KG1 (cell line): ENCODE measurements at places on chromosomes 3 and 15.

- DNase-seq, result no peak
These were observed 82.1 kb downstream of the FILIP1L start for GRCh38 chr3:100032243-100032642.

DNA sequence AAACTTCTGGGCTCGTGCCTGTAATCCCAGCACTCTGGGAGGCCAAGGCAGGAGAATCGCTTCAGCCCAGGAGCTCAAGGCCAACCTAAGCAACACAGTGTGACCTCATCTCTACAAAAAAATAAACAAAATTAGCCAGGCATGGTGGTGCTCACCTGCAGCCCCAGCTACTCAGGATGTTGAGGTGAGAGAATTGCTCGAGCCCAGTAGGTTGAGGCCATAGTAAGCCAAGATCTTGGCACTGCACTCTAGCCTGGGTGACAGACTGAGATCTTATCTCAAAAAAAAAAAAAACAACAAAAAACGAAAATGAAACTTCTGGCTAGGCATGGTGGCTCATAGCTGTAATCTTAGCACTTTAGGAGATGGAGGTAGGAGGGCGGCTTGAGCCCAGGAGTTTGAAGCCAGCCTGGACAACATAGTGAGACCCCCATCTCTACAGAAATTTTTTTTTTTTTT is 53.7 kb downstream of the PIK3CB start:
- DNase-seq, result peak; percentile 5

DNA sequence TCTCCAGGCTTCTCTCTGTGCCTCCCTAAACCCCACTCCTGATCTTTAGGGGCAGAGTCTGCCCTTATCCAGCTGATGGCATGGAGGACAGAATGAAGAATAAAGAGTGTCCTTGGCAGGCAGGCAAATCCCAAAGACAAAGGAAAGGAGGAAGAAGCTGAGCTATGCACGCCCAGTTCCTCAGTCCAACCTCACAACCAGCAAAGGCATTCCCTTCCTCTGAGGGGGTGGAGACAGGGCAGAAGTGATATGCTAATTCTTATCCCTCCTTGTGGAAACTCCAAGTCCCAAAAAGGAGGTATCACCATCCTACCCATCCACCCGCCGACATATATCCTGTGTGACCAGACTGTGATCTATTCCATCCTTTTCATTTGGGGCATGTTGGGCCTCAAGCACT is 10.5 kb upstream of the CCDC54 start:
- DNase-seq, result no peak

GRCh38 chr3:29335943-29336342 is 55.1 kb downstream of the RBMS3 start:
- DNase-seq, result no peak

DNA sequence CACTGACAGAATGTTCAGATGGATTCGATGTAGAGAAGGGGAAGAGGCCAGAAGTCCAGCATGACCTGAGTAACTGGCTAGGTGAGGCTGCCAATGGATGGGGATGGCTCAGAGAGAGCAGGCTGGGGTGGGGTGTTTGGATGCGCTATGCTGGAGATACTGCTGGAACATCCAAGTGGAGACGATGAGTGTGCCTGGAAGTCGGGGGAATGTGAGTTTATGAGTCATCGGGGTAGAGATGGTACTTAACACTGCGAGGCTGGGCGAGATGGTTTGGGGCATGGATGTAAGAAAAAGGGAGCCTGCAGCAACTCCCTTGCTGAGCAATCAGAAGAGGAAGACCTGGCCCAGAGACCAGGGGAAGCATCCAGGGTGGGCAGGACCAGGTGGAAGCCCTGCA is 180.7 kb downstream of the SLCO3A1 start:
- no peak for DNase-seq

DNA sequence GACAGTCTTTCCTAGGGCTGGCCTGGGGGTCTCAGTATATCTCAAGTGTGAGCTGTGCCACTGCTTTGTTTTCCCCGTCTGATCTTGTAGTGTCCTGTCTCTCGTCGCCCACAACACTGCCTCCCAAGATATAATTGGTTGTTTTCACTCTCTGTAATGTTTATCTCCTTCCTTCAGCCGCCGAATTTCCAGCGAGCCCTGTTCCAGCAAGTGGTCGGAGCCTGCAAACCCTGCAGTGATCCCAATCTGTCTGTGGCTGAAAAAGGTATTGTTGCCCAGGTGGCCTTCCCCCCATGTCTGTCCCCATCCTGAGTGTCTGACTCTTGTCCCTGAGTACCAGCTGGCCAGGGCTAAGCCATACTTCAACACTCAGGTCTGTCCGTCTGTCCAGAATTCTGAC is 9.5 kb upstream of the MANF start:
- no peak for DNase-seq

GRCh38 chr3:170829546-170830272 is 40.3 kb downstream of the RPL22L1 start:
- no peak for DNase-seq

DNA sequence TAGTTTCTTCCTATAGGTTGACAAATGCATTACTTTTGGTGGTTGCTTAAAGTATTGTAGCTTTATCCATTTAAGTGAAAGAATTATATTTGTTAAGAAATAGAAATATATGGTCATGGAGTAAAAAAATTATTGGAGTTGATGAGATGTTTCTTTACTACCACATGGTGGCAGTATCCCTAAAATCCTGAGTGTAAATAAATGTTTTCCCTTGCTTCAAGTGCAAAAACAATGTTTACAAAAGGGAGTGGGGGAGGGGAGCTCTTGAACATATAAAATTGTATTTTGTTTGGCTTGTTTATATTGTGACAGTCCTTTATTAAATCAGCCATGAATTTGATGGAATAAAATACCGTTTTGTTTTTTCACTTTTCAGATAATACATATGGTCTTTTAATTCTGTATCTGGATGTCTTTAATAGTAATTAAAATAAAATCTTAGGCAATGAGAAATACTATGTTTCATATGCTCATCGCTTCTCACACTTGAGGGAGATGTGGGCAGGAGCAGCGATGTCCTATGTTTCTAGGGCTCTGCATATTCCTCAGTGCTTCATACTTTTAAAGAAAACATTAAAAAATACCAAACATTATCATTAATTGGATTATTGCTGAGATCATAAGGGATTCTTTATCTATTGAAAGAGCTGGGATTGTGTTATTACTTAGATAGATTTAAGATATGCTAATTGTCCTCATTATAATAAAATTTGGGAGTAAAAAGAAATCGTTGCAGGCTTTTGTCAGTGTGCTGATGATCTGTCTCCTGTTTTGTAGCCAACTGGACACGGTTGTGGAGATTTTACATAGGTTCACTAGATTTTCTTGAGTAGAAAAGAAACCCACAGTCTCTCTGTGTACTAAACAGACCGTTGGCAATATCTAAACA is 349.7 kb downstream of the TUSC7 start:
- no peak for DNase-seq

GRCh38 chr3:144273601-144274000 is 302.0 kb downstream of the DIPK2A start:
- no peak for DNase-seq

- DNase-seq, result no peak
These were observed 135.2 kb downstream of the VGLL4 start for GRCh38 chr3:11508346-11509172.
